ENCODE measurements at places on chromosomes 5 and 9. TPM values are rescaled to one million over a fixed set of nuclear protein-coding genes. Genes with fewer than 3 reads are reported as not detected.
A peak's percentile ranks its signal among the peaks of the same experiment; 100 is the strongest.

DNA sequence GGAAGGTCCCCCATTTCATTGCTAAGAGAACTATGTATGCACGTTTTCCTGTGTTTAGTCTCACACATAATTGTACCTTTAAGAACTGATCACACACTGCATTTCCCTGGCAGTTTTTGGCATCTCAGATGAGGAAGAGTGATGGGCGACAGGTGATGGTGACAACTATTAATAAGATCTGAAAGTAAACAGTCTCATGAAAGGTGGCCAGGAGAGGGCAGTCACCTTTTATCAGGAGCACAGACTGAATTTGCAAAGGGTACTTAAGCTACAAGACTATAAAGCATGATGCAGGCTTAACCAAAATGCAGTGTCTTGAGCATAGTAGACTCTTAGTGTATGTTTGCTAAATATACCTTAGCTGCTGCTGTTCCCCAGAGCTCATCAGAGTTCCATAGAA is 91.5 kb downstream of the GHR start:
- no peak overlapping the region for H3K27ac ChIP-seq
- no peaks in the 10 kb centered on the region for H3K36me3 ChIP-seq
- no peaks in the 10 kb centered on the region for H3K27me3 ChIP-seq
- no peak overlapping the region for H3K4me3 ChIP-seq
- no peaks in the 10 kb centered on the region for H3K4me1 ChIP-seq

- no peaks in the 10 kb centered on the region for H3K27me3 ChIP-seq
- H3K4me3 ChIP-seq = no peak overlapping the region
- peaks cover 14% of the 10 kb centered on the region for H3K36me3 ChIP-seq
- no peak overlapping the region for H3K27ac ChIP-seq
- no peak for DNase-seq
These were observed 122.9 kb downstream of the CDC42SE2 start for GRCh38 chr5:131386779-131387178.

DNA sequence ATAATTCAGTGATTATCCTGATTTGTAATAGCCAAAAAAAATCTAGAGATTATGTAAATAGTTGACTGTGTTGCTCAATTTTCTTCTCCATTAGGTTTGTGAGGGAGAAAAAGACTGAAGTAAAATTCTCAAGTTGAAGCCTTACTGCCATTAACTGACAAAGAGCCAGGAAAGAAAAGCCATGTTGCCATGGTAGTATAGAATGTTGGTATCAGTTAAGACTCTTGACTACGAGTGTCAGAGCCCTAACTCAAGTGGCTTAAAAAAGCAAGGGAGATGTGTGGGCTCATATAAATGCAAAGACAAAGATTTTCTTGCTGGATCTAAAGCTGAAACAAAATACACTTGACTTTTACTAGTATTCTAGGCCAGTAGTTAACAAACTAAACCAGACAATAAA is 571.7 kb downstream of the KCTD16 start:
- H3K27me3 ChIP-seq = no peaks in the 10 kb centered on the region
- H3K27ac ChIP-seq = no peak overlapping the region
- H3K36me3 ChIP-seq = no peaks in the 10 kb centered on the region
- DNase-seq = no peak
- H3K4me1 ChIP-seq = no peaks in the 10 kb centered on the region

GRCh38 chr5:95668728-95669127 is 14.1 kb downstream of the SPATA9 start:
- H3K4me1 ChIP-seq = peaks cover 19% of the 10 kb centered on the region
- no peaks in the 10 kb centered on the region for H3K36me3 ChIP-seq
- H3K27ac ChIP-seq = no peak overlapping the region
- no peaks in the 10 kb centered on the region for H3K27me3 ChIP-seq

MARCHF11 gene
- not detected for total RNA-seq

DNA sequence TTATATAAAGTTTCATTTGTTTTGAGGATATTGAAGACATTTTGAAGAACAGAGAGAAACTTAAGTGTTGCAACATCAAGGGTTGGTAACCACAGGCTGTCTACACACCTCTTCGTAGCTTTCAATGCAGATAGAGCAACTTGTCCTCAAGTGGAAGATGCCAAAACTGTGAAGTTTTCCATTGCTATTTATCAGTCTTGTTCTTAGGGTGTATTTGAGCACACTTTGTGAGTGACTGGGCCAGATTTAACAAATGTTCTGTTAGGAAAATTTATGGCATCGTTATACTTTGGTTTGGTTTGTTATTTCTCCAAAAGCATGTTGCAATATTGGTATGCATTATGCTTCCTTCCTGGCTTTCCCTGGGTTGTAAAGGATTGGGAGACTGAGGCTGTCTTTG is 31.6 kb downstream of the NNT start:
- no peaks in the 10 kb centered on the region for H3K27me3 ChIP-seq
- H3K27ac ChIP-seq = no peak overlapping the region
- H3K4me3 ChIP-seq = no peak overlapping the region
- peaks cover 64% of the 10 kb centered on the region for H3K36me3 ChIP-seq
- peaks cover 8% of the 10 kb centered on the region for H3K4me1 ChIP-seq

DNA sequence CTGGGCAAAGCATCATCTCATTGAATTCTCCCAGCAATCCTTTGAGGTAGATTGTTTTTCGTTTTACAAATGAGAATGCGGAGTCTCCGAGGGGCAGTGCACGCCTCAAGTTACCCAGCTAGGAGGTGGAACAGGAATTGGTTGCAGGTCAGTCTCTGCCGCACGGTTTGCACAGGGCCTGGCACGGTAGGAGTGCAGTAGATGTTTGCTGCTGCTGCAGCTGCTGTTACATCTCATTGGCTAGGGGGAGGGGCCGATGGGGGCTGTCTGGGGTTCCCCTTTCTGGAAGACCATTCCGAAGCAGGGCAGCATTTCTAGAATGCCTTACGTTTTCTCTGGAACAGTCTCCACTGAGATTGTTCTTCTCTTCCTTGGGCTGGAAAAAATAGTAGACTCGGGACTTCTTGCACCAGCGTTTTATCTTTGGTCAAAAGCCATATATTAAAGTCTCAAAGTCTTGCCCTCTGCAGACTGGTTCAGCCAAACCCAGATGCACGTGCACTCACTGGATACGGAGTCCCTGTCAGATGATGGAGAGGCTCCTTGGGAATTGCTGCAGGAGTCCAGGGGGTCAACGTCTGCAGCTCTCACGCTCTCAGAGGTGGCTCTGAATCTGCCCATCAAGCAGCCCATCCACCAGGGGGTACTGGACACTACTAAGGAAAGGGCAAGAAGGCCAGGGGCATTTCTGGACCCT is 1.2 kb downstream of the USP20 start:
- H3K4me1 ChIP-seq = peaks cover 18% of the 10 kb centered on the region
- DNase-seq = no peak
- peaks cover 25% of the 10 kb centered on the region for H3K36me3 ChIP-seq
- H3K4me3 ChIP-seq = peak overlapping the region; percentile 81
- no peak overlapping the region for H3K27ac ChIP-seq
- H3K27me3 ChIP-seq = no peaks in the 10 kb centered on the region

CENPP gene
- 11.0 TPM for total RNA-seq

DNA sequence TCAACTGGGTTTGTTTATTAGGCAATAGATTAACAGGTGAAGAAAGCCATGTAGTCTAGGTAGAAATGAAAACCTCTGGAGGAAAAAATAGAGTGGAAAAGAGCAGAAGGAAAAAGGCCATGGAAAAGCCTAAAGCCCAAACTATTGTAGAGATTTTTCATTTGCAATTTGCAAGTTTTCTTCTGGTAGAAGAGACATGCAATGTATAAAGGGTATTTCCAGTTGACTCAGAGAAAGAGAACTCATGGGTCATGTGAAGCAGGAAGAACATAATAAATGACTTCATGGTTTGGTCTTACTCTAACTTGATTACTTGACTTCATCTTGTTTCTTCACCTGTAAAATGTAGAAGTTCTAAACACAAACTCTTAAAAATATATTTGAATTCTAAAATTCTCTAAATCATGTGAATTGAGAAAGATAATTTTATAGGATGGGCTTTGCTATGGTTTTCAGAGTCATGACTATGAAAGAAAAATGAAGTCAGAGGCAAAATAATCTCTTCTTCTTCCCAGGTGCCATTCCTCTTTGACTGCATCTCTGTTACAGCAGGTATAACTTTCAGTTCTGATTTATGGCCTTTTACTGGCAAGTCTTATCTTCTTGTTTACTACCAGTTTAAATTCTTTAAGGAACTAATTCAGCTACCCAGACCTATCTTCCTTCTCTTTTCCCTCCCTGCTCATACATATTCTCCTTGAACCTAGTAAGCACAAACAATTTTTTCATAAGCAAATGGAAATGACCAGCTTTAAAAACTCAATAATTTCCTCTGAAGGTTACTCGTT is 47.7 kb upstream of the TMC1 start:
- H3K4me3 ChIP-seq = no peak overlapping the region
- no peaks in the 10 kb centered on the region for H3K36me3 ChIP-seq
- no peaks in the 10 kb centered on the region for H3K27me3 ChIP-seq
- H3K4me1 ChIP-seq = peaks cover 44% of the 10 kb centered on the region
- no peak for DNase-seq

PKD2L2 gene
- total RNA-seq = not detected

- no peak for DNase-seq
- H3K27ac ChIP-seq = no peak overlapping the region
These were observed 523.5 kb upstream of the ZNF608 start for GRCh38 chr5:125269926-125270325.

GBGT1 gene
- total RNA-seq = not detected

DNA sequence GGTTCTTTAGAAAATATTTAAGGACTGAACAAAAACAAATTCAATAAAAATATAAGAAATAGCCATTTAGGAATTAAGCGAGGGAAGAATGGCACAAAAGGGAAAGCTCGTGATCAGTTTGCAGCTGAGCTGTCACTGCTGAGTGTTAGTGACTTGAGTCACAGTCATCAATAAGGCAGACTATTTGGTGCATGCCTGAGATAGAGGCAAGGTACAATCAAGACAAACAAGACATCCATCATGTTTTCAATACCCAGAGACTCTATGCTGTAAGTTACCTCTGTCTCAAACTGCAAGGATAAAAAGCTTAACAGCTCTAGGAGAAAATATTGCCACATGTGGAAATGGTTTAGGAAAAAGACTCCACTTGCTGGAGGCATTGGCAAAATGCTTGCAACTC is 426.4 kb upstream of the TYRP1 start:
- H3K27ac ChIP-seq = no peak overlapping the region
- H3K4me3 ChIP-seq = no peak overlapping the region
- H3K27me3 ChIP-seq = no peaks in the 10 kb centered on the region

DOCK8 gene
- total RNA-seq = not detected

- no peaks in the 10 kb centered on the region for H3K4me1 ChIP-seq
- H3K4me3 ChIP-seq = no peak overlapping the region
- H3K27me3 ChIP-seq = no peaks in the 10 kb centered on the region
- H3K36me3 ChIP-seq = no peaks in the 10 kb centered on the region
These were observed 12.4 kb downstream of the DNAJB5 start for GRCh38 chr9:35001803-35002502.

- no peak overlapping the region for H3K27ac ChIP-seq
- H3K36me3 ChIP-seq = no peaks in the 10 kb centered on the region
- peaks cover 35% of the 10 kb centered on the region for H3K4me1 ChIP-seq
- no peaks in the 10 kb centered on the region for H3K27me3 ChIP-seq
- no peak overlapping the region for H3K4me3 ChIP-seq
These were observed 104.5 kb upstream of the LHFPL2 start for GRCh38 chr5:78753093-78753531.

ZNG1F gene
- 2.8 TPM for total RNA-seq

COL15A1 gene
- 0.22 TPM for total RNA-seq

CKMT2 gene
- total RNA-seq = not detected

- DNase-seq = peak; percentile 81
- H3K27me3 ChIP-seq = no peaks in the 10 kb centered on the region
- H3K27ac ChIP-seq = peak overlapping the region; percentile 99
- peaks cover 41% of the 10 kb centered on the region for H3K4me1 ChIP-seq
- peak overlapping the region; percentile 36 for H3K4me3 ChIP-seq
- peaks cover 4% of the 10 kb centered on the region for H3K36me3 ChIP-seq
These were observed 138.1 kb downstream of the C9orf50 start for GRCh38 chr9:129482521-129483414.

DNA sequence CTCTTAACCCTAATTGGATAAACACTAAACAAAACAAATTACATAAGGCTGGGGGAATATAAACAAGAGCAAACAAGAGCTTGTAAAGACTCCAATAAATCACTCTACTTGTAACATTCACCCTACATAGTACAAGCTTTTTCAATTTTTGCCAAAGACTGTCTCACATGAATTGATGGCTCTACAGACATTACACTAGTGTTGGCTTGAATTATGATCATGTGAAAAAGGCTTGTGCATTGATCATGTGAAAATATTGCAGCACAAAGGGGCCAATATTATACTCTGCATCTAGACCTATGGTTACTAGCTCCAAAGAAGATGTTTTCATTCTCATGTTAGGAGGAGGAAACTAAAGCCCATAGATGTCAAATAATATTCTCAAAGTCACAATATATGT is 212.6 kb downstream of the MCTP1 start:
- H3K27me3 ChIP-seq = no peaks in the 10 kb centered on the region
- no peaks in the 10 kb centered on the region for H3K36me3 ChIP-seq
- H3K4me3 ChIP-seq = no peak overlapping the region
- DNase-seq = no peak
- H3K27ac ChIP-seq = no peak overlapping the region

DNA sequence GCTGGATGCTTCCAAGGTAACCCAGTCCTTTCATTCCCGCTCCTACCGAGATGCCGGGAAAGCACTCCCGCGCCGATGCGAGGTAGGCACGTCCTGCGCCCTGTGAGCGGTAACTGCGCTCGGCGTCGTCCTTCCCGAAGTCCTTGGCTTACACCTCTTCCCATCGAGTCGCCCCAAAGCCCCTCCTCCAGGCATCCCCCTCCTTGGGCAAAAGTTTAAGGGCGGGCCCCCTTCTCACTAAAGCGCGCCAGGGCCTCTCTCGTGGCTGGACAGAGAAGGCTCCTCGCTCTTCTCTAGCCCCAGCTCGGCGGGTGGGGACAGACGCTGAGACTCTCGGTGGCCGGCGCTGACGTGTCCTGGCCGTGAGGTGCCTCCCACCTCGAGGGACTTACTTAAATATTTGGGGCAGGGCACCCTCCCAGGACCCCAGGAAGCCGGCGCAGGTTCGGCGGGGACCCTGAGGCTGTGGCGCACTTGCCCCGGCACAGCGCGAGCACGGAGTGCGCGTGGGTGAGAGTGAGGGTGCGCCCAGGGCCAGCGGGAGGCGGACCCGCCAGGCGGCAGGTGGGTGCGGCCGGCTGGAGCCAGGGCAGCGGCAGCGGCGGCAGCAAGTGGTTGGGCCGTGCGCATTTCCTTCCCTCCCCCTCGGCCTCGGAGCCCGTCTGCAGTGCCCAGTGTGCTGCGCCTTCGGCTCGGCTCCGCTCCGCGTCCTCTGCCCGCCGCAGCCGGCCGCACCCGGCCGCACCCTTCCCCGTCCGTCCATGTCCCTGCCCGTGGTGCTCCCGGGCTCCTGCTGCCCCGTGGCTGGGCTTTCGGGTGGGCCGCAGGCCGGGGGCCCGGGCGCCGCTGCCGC is at the start of gene ENTREP1:
Gene ENTREP1 (plus strand): TSS at position 667 of the 853 bp plus-strand sequence. CDS start 95 bp downstream, at position 762.
- H3K4me1 ChIP-seq = peaks cover 7% of the 10 kb centered on the region
- H3K27ac ChIP-seq = no peak within 1 kb of the TSS

- no peak overlapping the region for H3K27ac ChIP-seq
- no peaks in the 10 kb centered on the region for H3K36me3 ChIP-seq
- H3K4me3 ChIP-seq = no peak overlapping the region
- no peaks in the 10 kb centered on the region for H3K4me1 ChIP-seq
- H3K27me3 ChIP-seq = no peaks in the 10 kb centered on the region
These were observed 85.8 kb downstream of the PHAX start for GRCh38 chr5:126686451-126687126.

- H3K36me3 ChIP-seq = no peaks in the 10 kb centered on the region
- H3K4me1 ChIP-seq = no peaks in the 10 kb centered on the region
- no peaks in the 10 kb centered on the region for H3K27me3 ChIP-seq
- no peak overlapping the region for H3K4me3 ChIP-seq
- H3K27ac ChIP-seq = no peak overlapping the region
These were observed 214.7 kb downstream of the IRX2 start for GRCh38 chr5:2536632-2537377.

ACTL7A gene
- total RNA-seq = not detected

TAF11L5 gene
- total RNA-seq = not detected

Data from SJSA1 (cell line).